EL (cell line): ENCODE measurements at places on chromosomes 13 and 19.

GRCh38 chr13:111460548-111461444 lies 140.4 kb downstream of the TEX29 start:
- DNase-seq: peak; percentile 37

DNA sequence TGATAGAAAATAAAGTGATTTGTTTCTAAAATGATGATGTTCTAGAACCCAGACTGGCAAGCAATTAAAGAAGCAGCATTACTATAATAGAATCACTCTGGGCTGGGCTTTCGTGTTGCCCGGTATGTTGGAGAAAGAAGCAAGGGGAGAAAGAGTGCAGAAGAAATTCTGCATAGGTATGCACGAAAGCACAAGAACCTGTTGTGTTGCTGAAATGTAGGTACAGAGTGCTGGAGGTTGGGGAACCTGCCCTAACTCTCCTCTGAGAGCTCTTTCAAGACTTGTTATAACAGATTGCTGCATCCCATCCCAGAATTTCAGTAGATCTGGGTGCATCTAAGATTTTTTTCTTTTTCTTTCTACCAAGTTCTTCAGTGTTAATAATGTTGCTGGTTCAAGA lies 95.7 kb upstream of the DACH1 start:
- DNase-seq: no peak

- no peak for DNase-seq
Observed at GRCh38 chr13:114256547-114256946, 21.9 kb downstream of the CDC16 start.

DNA sequence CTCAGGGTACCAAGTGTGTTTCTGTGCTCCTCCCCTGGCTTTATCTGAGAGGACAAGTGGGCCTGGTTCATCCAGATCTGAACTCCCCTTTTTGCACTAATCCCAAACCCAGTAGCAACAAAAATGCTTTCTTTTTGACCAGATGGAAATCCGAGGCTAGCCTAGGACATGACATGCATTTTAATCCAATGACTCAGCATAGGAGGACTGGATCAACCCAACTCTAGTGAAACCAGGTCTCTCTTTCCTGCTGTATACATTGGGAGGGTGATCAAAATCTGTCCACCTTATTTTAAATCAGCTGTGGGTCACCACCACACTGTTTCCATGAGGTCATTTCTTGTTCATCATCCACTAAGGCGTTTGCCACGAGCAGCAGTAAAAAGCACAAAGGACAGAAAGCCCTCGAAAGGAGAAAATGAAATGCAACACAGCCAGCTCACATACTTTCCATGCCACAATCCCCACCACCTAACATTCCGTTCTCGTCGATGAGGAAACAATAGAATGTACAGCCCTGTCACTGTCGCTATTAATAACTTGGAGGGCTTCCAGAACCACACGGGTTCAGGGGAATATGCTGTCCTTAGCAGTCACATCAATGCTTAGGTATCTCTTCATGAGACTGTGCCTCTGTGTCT lies 543.0 kb downstream of the IRS2 start:
- DNase-seq: peak; percentile 93

DNA sequence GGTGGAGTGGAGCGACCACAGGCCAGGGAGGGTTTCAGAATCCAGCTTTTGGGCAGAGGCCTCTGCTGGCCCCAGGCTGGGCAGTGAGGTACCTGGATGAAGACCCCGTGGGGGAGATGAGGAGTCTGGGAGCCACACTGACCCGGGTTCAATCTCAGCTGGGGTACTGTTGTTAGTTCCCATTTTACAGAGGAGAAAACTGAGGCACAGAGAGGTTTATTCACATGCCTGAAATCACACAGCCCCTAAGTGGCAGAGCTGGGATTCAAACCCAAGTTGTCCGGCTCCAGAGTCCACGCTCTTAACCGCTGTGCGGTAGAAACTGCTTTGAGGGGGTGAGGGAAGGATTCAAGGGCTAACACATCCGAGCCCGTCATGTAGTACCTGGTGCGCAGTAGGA lies 45.0 kb downstream of the MYH14 start:
- no peak for DNase-seq
